ENCODE measurements at places on chromosomes 3 and 15. TPM values are rescaled to one million over a fixed set of nuclear protein-coding genes. Genes with fewer than 3 reads are reported as not detected.

The LRRC49 gene
- 0.14 TPM for total RNA-seq

The SHC4 gene
- total RNA-seq: 1.4 TPM

The ROBO1 gene
- total RNA-seq: 1.3 TPM

The CTXN2 gene
- 0.05 TPM for total RNA-seq

The KCNMB3 gene
- 0.23 TPM for total RNA-seq

The MLH1 gene
- total RNA-seq: 89.0 TPM

Measured in activated CD4-positive, alpha-beta T cell treated with anti-CD3 and anti-CD28 coated beads for 36 hours (primary cell).